A172 (cell line): ENCODE measurements at places on chromosomes 16 and 17.

DNA sequence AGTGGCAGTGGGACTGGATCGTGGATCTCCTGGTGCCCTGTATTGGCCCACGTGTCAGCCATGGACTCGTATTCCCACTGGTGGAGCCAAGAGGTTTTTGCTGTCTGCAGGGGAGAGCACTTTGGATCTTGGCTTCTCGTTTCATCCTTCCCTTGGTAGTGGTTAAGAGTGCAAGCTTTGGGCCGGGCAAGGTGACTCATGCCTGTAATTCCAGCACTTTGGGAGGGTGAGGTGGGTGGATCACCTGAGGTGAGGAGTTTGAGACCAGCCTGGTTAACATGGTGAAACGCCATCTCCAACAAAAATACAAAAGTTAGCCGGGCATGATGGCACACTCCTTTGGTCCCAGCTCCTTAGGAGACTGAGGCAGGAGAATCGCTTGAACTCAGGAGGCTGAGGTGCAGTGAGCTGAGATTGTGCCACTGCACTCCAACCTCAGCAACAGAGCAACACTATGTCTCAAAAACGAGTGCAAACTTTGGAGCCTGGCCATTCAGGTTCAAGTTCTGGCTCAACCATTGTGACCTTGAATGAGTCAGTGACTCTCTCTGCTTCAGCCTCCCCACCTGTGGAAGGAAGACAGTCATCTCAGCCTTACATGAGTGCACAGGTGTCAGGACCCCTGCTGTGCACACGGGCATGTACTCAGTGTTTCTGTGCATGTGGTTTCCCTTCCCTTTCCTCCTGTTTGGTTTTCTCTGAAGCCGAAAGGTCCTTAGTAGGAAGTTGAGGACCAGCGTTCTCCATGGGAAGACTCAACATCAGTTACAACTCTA lies 57.4 kb downstream of the PLCG2 start:
- no peak for DNase-seq

GRCh38 chr17:8588877-8589554 lies 41.5 kb downstream of the MYH10 start:
- DNase-seq = no peak

GRCh38 chr16:88381820-88382451 lies 823 bp upstream of the ZNF469 start:
- DNase-seq = no peak

DNA sequence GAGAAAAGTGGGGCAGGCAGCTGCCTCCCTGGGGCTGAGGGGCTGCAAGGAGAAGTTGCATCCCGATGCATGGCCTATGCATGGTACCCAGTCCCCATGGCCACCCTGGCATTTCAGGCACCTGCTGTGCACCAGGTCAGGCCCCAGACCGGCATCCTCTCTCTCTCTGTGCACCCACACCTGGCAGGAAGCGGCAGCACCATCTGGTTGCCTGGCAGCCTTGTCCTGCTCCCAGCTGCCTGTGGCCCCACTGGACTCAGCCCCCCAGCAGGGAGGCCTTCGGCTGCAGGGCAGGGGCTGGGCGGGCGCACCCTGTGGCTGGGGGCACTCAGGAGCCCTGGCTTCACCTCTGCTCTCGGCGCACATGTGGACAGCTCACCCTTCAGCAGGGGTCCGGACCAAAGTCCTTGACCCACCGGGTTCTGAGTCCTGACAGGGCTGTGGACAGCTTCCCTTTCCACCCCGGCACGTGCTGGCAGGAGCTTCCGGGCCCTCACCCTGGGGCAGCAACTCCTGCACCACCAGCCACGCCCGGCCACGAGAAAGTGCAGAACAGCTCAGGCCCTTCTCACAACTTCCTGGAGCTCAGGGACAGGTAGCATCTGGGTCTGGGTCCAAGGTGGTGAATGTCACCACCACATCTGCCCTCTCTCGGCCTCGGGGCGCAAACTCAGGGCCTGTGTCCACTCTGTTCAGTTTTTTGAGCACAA lies 36.7 kb downstream of the CTU2 start:
- DNase-seq = no peak

DNA sequence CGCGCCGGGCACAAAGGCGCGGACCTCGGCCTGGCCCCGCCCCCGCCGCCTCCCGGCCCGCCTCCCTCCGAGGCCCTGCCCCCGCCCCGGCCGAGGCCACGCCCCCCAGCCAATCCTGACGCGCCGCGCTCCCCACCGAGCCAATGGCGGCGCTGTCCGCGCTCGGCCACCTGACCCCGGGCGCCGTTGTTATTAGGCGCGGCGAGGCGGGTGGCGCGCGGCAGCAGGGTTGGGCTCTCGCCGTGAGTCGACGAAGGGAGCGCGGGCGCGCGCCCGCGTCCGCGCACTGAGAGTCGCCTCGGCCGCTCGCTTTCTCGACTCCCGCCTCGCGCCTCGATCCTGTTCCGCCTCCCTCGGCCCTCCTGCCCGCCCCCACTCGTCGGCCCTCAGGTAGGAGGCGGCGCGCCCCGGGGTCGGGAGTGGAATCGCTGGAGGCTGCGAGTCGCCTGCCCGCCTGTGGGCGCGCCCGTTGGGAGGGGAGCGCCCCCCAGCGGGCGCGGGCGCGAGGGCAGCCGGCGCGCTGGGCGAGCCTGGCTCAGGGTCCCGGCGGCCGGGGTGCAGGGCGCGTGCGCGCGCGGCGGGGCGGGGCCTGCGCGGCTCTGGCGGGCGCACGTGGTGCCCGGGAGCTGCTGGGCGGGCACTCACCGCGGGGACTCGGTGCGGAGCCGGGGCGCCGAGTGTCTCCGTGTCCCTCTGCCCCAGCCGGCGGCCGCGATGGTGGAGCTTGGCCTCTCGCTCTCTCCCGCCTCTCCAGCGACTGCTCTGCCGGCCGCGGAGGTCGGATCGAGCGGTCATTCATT lies 405 bp upstream of the CBLN1 start:
- DNase-seq = no peak

DNA sequence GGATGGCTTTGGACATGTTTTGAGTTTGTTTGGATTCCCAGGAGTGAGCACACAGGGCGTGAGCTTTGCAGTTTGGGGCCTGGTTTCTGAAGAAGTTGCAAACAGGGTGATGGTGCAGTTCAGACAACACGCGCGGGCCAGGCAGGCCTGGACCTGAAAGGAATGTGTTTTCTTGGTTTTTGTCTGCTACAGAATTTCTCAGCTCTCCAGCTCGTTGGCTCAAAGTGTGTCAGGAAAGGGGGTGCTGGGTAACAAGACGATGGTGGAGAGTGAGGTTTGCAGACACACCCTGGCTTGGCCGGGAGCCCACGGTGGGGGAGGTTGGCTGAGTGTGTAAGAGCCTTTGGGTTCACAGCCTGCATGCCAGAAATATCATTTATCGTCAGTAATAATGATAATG lies 82.3 kb downstream of the CMIP start:
- DNase-seq = no peak

DNA sequence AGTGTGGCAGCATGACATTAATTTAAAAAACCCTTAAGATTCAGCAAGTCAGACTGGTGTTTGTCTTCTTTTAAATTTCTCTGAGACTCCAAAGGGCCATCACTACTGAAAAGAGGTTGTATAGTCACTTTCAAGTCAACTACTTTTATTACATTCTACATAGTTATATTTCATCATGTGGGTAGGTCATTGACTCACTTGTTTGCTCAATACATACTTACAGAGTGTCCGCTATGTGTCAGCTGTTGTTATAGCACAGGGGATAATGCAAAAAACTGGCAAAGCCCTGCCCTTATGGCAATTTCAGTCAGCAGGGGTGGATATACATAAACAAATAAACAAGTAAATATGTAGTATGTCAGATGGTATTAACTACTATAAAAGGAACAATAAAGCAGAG lies 2.5 kb upstream of the MYH4 start:
- DNase-seq = no peak

DNA sequence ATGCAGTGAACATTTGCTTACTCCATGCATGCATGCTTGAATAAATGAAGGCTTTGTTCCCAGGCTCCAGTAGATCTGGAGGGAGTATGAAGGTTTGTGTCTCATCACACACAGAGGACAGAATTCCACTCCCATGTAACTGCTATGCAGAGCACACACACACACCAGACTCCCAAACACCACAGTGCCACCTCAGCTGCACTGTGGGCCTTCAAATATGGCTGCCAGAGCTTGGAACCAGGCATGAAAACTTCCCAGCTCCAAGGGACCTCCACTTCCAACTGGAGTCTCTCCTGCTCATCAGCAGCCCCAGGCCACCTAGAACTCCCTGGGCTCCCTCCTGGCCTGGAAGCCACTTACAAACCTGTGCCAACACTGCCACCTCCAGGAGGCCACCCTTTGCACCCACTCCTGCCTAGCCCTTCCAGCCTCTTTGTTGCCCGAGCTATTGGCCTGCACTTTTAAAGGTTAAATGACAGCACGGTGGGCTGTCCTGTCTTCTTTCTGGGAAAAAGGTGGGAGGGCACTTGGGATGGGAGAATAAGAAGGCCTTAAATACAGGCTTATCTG lies 151.2 kb downstream of the ZNF423 start:
- DNase-seq = no peak

DNA sequence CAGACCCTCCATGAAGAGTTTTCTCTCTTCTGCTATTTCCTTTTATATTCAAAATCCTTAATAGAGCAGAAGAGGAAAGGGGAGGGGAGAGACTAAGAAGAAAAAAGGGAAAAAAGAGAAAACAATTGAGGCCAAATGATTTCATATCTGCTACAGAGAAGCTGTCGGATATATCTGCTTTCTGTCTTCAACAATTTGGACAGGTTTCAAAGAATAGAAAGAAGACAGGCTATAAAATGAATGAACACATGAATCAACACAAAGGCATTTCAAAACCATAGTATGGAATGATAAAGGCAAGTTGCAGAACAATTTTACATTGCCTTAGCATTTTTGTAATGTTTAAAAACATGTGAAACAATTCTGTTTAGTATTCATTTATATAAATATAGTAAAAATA lies 4.7 kb upstream of the CMTR2 start:
- no peak for DNase-seq

- DNase-seq = no peak
Observed at GRCh38 chr16:86622700-86623615, 44.6 kb downstream of the FOXL1 start.

GRCh38 chr17:50218071-50218759 lies 16.8 kb upstream of the COL1A1 start:
- no peak for DNase-seq

DNA sequence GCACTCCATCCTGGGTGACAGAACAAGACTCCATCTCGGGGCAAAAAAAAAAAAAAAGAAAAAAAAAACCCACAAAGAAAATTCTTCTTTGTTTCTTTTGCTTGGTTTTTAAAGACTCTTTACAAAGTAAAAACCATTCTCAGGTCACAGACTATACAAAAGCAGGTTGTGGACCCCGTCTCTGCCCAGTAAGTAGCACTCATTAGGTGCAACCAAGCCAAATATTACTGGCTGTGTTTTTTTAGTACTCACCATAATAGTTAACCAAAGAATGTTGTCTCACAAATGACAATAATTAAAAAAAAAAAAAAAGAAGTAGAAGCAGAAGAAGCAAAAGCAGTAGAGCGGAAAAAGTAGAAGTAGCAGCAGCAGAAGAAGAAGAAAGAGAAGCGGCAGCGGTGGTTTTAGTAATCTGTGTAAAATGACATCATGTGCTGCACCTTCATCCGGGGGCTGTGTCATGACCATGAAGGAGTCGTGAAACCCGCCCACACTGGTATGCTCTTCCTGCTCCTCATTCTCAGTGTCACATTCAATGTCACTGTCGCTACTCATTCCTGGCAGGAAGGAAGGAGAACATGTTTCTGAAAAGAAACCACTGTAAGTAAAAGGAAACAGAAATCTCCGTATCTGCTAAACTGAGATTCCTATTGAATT lies 105.4 kb downstream of the TRIM37 start:
- peak; percentile 90 for DNase-seq

DNA sequence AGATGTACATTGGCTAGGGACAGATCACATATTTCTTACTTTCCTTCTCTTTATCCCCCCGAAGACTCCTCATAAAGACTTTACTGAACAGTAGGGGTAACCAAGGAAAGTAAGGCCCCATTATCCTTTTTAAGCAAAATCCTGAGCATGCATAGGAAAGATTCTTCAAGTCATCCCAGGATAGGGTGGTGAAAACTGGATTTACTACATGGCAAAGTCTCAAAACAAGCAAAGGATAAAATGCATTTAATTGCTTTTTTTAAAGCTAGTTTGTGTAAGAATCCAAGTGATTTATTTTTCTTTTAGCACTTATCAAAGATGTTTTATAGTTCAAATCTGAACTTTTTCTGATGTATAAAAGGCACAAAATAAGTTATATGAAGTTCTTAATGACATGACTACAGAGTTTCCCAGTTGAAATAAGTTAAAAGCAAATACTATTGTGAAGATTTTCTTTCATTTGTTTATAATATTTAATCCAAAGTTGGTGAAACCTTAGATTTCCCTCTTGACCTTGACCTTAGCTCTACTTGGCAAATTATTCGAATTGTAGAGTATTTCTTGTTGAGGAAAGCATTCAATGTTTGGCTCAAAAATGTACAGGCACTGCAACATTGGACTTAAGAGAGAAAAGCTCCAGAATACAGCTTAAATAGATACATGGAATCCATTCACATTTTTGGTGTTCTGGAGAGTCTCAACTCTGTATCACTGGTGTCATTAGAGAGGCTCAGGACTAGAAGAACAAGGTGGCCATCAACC lies 104.3 kb downstream of the ABCA8 start:
- DNase-seq = no peak
